ENCODE measurements at places on chromosomes 4 and X.

DNA sequence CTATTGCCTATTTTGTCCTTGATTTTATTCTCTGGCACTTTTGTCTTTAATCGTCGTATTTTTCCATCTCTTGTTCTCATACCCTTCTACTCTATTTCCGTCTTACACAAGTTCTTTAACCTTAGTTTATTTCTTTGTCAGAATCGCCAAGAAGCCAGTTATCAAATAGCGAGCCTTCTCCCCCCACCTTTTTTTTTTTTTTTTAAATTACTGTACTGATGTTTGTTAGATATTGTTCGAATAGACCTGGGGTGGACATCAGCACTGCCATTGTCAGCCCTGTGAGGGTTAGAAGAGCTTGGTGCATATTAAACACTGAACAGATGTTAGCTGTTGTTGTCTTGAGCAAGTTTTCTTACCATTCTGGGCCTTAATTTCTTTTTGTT, 1.2 kb downstream of the SPCS3 start:
- no peak for DNase-seq

GRCh38 chr4:176066757-176067156, 1.1 kb downstream of the WDR17 start:
- no peak for DNase-seq

GRCh38 chrX:65586491-65586890, 51.9 kb upstream of the LAS1L start:
- DNase-seq, result no peak

- no peak for DNase-seq
Measured at GRCh38 chrX:2717312-2717711, 26.2 kb downstream of the CD99 start.

DNA sequence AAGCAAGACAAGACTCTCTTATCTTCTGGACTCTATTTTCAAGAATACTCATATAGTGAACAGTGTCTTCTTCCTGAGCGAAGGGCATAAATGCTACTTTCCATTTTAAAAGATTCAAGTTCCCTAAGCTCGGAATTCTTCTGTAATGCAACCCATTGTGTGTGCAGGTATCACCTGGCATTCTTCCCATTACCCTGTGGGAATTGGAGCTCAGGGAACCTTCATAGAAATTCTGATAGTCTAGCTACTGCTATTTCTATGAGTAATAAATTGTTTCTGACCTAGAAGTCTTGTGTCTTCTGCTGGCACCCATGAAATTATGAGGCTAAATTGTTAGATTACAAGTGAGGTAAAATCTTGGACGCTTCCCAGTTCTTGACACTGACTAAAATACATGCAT, 324.1 kb upstream of the DIPK2B start:
- no peak for DNase-seq

- peak; percentile 49 for DNase-seq
Measured at GRCh38 chr4:38306482-38307071, 346.4 kb downstream of the PTTG2 start.

DNA sequence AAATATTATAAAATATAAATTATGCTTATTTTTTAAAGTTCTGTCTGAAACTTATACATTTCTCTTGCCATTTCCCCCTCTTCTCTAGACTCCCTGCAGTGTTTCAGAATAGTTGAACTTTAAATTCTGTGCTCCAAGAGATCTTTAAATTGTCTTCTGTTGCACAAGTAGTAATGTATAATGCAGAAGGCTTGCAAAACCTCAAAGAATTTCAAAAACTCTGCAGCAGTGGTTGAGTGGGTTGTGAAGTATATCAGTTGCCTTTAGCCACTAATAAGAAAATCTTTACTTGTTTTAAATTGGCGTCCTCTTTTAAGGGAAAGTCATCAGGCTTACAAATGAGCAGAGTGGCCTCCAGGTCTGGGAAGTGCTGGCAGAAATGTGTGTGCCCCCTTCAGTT, 1153.3 kb upstream of the PABPC4L start:
- no peak for DNase-seq

DNA sequence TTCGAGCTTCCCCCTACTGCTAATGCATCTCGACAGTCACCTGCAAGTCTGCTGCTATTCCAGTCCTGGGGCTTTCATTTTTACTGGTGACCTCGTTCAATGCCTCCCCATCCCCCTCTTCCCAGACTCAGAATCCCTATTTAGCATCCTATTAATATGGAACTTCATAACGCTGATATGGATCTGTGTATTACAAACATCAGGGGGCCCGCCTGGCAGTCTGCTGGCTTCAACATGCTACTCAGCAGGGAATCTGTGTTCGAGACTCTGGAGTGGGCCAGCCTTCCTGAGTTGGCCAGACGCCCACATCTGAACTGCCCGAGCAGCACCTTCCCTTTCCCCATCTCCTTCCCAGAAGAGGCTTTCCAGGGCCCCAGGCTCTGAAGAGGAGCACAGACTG, 173.9 kb upstream of the PPARGC1A start:
- DNase-seq, result no peak

- DNase-seq, result no peak
Measured at GRCh38 chr4:26004290-26004689, 90.3 kb downstream of the SMIM20 start.

- DNase-seq, result no peak
Measured at GRCh38 chr4:137576446-137576845, 44.2 kb upstream of the PCDH18 start.

DNA sequence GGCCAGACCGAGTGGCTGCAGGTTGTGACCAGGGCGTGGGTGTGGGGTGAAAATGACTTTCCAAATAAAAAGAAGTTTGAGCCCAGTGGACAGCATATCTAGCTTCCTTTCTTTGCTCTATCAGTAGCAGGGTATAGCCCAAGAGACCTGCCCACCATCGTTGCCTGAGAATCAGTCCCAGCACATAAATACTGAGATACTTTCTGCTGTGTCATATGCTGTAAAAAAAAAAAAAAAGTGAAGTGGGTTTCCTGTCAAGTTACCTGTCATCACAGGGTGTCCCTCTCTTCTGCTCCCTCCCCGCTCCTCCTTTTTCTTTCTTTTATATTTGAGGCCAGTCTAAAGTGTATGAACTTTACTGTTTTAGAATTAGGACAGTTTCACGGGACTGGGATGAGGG, 330.3 kb upstream of the BOD1L1 start:
- DNase-seq, result no peak

GRCh38 chrX:35040871-35041270, 98.3 kb downstream of the FAM47B start:
- no peak for DNase-seq

GRCh38 chr4:121255986-121256750, 92.0 kb upstream of the TNIP3 start:
- DNase-seq, result peak; percentile 72

GRCh38 chrX:25344161-25344936, 328.6 kb upstream of the ARX start:
- DNase-seq, result no peak

DNA sequence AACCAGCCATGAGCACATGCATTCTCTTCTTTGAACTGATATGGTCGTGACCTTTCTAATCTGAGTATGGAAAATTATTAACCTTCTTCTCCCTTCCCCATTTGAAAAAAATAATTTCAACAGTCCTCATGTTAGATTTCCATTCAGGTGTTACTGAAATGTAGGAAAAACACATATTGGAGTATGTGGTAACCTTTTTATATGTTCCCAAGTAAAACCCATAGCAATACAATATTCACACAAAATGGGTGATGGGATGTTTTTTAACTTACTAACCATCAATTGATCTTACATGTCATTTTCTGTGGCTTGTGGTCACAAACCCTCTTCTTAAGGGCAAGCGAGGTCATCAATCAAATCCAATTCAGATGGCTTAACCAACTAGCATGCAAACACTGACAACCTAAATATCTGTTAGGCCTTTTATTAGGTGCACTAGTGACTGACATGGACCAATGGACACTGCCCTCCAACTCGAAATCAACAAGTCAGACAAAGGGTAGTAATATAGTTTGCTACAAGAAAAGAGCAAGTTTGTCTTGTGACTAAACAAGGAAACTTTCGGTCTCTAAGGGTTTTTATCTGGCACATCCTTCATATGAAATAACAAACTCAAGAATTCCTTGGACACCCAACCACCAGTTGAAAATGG, 74.3 kb downstream of the CAMK2D start:
- no peak for DNase-seq

- DNase-seq, result no peak
Measured at GRCh38 chrX:122770581-122770980, 413.5 kb upstream of the GRIA3 start.

DNA sequence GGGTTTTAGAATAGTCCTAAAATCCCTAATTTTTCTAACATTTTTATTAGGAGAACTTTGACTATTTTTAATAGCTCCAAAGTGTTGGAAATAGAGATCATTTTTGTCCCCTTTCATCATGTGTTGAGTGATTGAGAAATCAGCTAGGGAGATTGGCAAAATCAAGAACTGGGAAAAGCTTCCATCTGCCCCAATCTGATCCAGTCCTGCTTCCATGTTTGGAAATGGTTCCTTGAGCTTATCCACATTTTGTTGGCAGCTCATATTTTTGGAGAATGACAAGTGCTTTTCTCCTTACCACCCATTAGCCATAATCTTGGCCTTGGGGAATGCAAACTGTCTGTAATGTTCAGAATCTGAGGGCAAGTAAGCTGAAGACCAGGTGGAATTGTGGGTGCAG, 73.9 kb downstream of the SYNPO2 start:
- no peak for DNase-seq

GRCh38 chr4:61500883-61501282, 300.8 kb downstream of the ADGRL3 start:
- DNase-seq, result no peak

- no peak for DNase-seq
Measured at GRCh38 chr4:148445860-148446330, 3.7 kb upstream of the NR3C2 start.

DNA sequence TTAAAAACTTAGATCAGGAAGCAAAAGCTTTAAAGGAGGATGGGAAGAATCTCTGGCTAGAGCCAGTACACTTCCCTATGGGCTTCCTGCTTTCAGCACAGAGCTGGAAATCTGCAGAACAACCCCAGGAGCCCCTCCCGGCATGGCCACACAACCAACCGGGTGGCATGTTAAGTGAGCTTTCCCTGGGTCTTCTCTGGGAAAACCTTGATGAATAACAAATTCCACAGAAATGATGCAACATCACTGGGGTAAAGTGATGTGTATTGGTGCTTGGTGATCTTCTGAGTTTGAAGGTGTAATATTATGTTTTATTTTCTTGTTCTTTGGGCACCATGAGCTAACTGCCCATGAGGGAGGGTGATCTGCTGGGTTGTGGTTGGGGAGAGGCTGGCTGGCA, 22.1 kb downstream of the NHS start:
- DNase-seq, result no peak

DNA sequence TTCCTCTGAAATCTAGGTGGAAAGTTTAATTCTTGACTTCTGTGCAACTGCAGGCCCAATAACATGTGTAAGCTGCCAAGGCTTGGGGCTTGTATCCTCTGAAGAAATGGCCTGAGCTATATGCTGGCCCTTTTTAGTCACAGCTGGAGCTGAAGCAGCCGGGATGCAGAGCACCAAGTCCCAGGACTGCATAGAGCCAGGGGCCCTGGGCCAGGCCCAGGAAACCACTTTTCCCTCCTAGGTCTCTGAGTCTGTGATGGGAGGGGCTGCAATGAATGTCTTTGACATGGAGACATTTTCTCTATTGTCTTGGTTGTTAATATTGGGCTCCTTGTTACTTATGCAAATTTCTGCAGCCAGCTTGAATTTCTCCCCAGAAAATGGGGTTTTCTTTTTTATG, 588.5 kb downstream of the CENPC start:
- no peak for DNase-seq

GRCh38 chr4:185792384-185793115, 19.4 kb downstream of the SORBS2 start:
- no peak for DNase-seq

DNA sequence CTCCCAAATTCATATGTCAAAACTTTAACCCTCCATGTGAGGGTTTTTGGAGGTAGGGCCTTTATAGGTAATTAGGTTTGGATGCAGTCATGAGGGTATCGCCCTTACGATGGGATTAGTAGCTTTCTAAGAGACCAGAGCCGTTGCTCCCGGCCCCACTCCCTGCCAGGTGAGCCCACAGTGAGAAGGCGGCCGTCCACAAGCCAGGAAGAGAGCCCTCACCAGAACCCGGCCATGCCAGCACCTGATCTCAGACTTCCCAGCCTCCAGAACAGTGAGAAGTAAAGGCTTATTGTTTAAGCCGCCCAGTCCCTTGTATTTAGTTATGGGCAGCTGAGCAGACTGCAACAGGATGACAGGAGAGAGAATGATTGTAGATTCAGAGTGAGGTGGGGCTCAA, 40.8 kb downstream of the DCTD start:
- no peak for DNase-seq

DNA sequence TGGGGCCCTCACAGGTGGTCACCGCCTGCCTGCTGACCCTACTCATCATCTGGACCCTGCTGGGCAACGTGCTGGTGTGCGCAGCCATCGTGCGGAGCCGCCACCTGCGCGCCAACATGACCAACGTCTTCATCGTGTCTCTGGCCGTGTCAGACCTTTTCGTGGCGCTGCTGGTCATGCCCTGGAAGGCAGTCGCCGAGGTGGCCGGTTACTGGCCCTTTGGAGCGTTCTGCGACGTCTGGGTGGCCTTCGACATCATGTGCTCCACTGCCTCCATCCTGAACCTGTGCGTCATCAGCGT, 652 bp downstream of the DRD5 start:
- no peak for DNase-seq

DNA sequence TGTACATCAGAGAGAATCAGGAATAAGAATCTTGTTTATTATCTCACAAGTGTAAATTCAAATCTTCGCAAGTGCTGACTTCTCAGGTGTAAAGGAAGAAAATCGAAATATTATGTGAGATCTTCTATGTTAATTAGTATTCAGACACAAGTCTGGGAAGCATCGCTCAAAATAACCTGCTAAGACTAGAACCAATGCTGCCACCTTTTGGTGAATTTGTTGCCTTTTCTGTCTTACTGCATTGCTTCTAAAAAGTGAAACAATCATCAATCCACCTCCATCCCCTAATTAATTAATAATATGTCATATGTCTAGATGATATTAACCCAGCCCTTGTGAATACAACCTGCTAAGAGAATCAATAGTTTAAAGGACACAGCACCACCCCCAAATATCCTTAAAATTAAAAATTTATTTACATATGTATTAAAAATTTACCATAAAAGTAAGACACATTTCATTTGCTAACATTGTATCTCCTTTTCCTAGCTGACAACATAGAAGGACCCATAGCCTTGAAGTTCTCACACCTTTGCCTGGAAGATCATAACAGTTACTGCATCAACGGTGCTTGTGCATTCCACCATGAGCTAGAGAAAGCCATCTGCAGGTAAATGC, 3.5 kb downstream of the EPGN start:
- DNase-seq, result no peak

GRCh38 chr4:84338367-84338766, 160.7 kb downstream of the NKX6-1 start:
- no peak for DNase-seq

- DNase-seq, result no peak
Measured at GRCh38 chr4:94504545-94504944, 52.8 kb downstream of the PDLIM5 start.

- no peak for DNase-seq
Measured at GRCh38 chr4:183591301-183591700, 67.7 kb downstream of the RWDD4 start.

- DNase-seq, result no peak
Measured at GRCh38 chrX:31449081-31449480, 377.2 kb upstream of the FTHL17 start.

- DNase-seq, result no peak
Measured at GRCh38 chr4:167966143-167966542, 126.2 kb upstream of the ANXA10 start.
